ENCODE measurements at places on chromosomes 2 and 18. TPM values are rescaled to one million over a fixed set of nuclear protein-coding genes. Genes with fewer than 3 reads are reported as not detected.

- no peak for DNase-seq
Observed at GRCh38 chr2:179854891-179855290, 6.5 kb downstream of the ZNF385B start.

GRCh38 chr2:170330881-170331280 is 152.9 kb downstream of the MYO3B start:
- DNase-seq, result no peak

GRCh38 chr2:161044095-161044865 is 115.9 kb upstream of the TANK start:
- DNase-seq, result no peak

DNA sequence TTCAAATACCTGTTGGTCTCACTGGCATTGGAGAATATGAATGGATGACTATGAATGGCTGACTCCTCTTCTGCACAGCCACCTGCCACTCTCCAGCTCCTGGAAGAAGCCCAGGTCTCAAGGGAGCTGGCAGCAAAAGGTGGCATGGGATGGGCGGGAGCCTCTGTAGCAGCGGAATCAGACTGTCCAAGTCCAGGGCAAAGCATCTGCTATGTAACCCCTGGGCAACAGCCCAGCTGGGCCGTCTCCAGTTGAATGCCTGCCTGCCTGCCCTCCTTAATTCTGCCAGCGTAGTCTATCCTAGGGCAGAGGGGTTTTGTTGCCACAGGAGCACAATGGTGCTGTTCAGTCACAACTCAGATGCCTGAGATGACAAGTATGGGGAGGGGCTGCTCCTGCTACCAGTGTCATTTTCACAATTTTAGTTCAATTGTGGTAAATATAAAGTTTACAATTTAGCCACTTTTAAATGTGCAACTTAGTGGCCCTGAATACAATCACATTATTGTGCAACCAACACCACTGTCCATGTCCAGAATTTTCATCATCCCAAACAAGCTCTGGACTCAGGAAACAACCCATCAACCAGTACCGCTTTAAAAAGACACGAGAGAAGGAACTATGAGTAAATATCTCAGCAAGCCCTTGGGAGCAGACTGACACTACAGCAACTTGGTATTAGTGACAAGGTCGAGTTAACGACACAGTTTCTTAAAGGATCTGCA is 115.2 kb downstream of the MYO5B start:
- DNase-seq, result no peak

DNA sequence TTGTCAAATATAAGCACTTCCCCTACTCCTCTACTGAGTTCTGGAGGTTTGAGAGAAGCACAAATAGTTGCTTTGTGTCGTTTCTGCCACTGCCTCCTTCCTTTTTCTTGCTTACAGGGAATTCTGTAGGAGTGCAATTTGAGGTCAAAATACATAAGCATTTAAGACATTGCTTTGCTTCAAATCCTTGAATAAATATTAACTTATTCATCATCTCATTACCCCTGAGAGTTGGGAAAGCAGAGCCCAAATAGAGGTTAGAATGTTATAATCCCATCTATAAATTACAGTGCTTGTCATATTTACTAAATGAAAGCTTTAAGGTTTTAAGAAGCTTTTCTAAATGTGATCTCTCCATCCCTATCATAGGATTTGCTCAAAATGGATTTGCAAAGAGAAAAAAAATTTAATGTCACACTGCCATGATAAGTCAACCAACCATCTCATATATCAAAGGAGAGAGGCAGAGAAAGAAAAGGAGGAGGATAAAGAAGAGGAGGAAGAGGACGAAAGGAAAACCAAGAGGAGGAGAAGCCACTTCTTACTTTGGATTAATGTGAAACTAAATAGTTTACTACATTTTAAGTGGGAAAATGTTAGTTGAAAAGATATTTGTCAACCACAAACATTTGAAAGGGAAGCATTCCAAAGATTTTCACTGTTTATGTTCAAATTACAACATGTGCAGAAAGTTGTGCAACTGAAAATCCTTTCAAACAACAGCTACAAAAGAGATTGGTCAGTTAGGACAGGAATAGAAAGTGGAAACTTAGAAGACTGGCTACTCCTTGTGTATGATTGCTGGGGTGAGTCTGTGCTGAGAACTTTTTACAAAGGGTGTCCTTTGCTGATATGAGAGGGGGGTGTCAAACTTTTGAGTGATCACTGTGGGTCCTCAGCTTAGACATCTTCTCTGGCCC is 277.3 kb upstream of the FN1 start:
- DNase-seq, result no peak

MAB21L4 gene
- not detected for total RNA-seq

ZNF396 gene
- 1.4 TPM for total RNA-seq

DNA sequence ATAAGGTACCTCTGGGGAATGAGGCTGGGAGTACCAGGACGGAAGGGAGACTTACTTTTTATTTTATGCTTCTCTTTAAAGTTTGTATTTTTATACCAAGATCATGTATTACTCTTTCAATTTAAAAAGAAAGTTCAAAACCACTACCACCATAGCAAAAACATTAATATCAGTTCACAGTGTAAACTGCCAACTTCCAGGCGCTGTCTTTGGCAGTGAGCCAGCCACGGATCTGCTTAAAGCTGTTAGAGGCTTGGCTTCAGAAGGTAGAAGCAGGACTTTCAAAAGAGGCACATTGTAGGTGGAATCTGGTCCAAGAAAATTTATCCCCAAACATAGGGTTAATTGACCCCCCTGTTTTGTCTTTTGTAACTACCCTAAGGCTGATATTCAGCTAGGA is 74.8 kb downstream of the B3GNT2 start:
- DNase-seq, result no peak

- no peak for DNase-seq
Observed at GRCh38 chr2:64410671-64411070, 43.3 kb upstream of the LGALSL start.

- DNase-seq, result no peak
Observed at GRCh38 chr2:40244675-40245074, 207.2 kb downstream of the SLC8A1 start.

- DNase-seq, result no peak
Observed at GRCh38 chr2:184849516-184849915, 251.2 kb downstream of the ZNF804A start.

DNA sequence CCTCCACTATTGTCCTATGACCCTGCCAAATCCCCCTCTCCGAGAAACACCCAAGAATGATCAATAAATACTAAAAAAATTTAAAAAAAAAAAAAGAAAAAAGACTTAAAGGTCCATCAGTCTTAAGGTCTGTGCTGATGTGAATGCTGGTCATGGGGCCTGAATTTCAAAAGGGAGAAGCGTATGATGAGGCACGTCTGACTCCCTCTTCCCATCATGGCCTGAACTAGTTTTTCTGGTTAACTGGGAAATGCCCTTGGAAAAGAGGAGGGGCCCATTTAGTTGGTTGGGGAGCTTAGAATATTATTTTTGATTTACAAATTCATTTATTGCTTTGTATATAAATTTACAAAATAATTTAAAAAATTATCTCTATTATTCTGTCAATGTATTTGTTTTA is 291.0 kb upstream of the CDH19 start:
- DNase-seq, result no peak

DNA sequence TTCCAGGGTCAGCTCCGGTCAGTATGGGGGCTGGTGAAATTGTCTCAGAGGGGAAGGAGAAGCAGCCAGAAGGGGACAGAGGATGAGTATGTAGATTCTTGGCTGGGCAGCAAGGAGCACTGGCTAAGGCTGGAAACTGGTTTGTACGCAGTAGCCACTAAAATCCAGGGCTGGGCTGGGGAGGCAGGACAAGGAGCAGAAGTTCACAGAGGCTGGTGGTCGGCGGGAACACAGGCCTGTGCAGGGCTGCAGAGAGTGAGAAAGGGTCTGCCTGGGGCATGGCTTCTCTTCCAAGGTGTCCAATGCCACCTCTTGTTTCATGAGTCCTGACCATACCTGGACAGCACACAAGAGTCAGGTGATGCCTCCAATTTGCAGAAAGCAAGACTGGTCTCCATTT is 94.4 kb upstream of the HDAC4 start:
- DNase-seq, result no peak

REG3G gene
- not detected for total RNA-seq

ADCYAP1 gene
- not detected for total RNA-seq

- no peak for DNase-seq
Observed at GRCh38 chr2:176751314-176752227, 461.0 kb upstream of the HNRNPA3 start.

SLC19A3 gene
- 0.56 TPM for total RNA-seq

DNA sequence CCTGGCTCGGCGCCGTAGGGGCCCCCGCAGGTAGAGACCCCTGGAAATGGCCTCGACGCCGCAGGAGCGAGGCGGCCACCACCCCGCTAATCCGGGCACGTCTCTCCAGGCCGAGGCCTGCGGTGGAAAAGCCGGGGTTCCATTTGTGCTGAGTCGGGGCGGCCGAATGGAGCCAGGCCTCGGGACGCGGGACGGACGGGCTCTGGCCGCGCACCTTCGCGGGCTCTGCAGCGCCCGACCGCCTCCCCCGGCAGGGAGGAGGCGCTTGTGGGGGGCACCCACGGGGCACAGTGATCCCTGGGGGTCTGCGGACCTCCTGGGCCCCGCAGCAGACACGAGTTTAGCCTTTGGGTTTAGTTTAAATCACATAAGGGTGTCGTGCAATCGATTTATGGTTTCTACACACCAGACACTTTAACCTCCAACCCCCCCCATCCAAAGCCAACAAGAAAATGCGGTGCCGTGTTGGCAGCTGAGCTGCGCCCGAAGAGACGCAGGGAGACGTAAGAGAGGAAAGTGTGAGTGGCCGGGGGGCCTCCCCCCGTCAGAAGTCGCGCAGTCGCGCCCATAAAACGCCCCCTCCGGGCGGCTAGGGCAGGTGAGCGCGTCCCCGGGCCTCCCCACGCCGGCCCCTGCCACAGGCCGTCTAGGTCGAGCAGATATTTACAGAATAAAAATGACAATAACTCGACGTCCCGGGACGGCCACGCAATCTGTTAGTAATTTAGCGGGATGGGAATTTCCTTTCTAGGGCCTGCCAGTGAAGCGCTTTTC is 1.0 kb upstream of the NFATC1 start:
- peak; percentile 87 for DNase-seq

LYPD1 gene
- 4.1 TPM for total RNA-seq

CBLN2 gene
- 3.7 TPM for total RNA-seq

GRCh38 chr2:88283886-88284592 is 113.9 kb downstream of the THNSL2 start:
- DNase-seq, result no peak

CNRIP1 gene
- total RNA-seq, result 25.9 TPM

GRCh38 chr18:73842795-73843394 is 304.7 kb downstream of the FBXO15 start:
- DNase-seq, result no peak

- peak; percentile 43 for DNase-seq
Observed at GRCh38 chr2:218865396-218865795, 5.8 kb downstream of the WNT6 start.

ZNF514 gene
- 16.3 TPM for total RNA-seq

All from chondrocyte (in vitro differentiated cells).